ENCODE measurements at places on chromosomes 4 and X. TPM values are rescaled to one million over a fixed set of nuclear protein-coding genes. Genes with fewer than 3 reads are reported as not detected.

TLR7 gene
- total RNA-seq = 4.7 TPM

SMIM43 gene
- not detected for total RNA-seq

PNMA5 gene
- total RNA-seq = not detected

MECP2 gene
- total RNA-seq = 110 TPM

- DNase-seq = no peak
Measured at GRCh38 chr4:103429283-103429682, 231.1 kb upstream of the CENPE start.

GRCh38 chrX:36019125-36019524 is 99.6 kb downstream of the CFAP47 start:
- DNase-seq = no peak

GAGE2A gene
- not detected for total RNA-seq

GRCh38 chr4:180518906-180519305 is 1724.3 kb upstream of the TENM3 start:
- DNase-seq = no peak

GRCh38 chr4:49032440-49033161 is 46.5 kb downstream of the CWH43 start:
- no peak for DNase-seq

SULT1B1 gene
- 5.7 TPM for total RNA-seq

NUDT11 gene
- 0.22 TPM for total RNA-seq

- DNase-seq = no peak
Measured at GRCh38 chr4:183430317-183430993, 14.0 kb upstream of the CDKN2AIP start.

GRCh38 chr4:38621028-38621684 is 42.8 kb upstream of the KLF3 start:
- peak; percentile 68 for DNase-seq

BST1 gene
- total RNA-seq = 19.5 TPM

DNA sequence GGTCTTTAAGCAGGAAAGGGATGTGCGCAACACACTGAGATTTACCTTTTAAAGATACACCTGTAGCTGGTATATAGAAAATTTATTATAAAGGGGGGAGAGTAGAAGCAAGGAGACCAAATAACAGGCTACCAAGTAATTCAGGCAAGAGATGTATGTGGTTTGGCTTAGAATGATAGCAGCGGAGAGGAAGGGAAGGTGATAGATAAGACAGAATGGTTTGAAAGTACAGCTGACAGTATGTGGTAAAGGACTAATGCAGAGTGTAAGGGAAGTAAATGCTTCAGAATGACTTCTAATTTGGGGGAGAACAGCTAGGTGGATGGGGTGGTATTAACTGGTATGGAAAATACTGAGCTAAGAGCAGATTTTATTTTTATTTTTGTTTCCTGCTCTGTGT is 308.9 kb downstream of the ANTXR2 start:
- no peak for DNase-seq

GRCh38 chrX:46903458-46904242 is 8.6 kb upstream of the JADE3 start:
- DNase-seq = peak; percentile 81

DNA sequence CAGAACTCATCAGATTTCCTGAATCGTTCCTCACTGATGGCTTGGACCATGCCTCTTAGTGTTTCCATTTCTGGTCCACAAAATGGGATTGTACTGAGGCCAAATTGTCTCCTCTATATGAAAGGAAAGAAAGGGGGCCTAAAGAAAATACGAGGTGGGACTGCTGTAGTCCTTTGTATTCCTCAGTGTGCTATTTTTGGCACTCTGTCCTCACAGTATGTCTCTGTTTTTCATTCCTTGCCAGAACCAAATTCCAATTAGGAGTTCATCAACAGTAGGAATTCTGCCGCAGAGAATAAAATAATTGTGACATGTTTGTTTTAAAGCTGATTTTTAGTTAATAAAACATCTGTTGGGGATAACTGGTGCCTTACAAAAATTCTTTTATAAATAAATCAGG is 515.7 kb downstream of the SMARCA1 start:
- no peak for DNase-seq

CDS1 gene
- total RNA-seq = 19.4 TPM

DNA sequence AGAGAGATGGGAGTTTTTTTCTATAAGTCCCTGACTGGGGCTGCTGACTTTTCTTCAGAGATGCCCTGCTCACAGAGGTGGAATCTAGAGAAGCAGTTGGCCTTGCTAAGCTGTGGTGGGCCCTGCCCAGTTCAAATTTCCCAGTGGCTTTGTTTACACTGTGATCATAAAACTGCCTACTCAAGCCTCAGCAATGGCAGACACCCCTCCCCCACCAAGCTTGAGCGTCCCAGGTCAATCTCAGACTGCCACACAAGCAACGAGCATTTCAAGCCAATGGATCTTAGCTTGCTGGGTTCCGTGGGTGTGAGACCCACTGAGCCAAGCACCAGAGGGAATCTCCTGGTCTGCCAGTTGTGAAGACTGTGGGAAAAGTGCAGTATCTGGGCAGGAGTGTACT is 199.8 kb upstream of the WDFY3 start:
- no peak for DNase-seq

GRCh38 chr4:111018216-111018615 is 395.3 kb upstream of the PITX2 start:
- DNase-seq = no peak

DNA sequence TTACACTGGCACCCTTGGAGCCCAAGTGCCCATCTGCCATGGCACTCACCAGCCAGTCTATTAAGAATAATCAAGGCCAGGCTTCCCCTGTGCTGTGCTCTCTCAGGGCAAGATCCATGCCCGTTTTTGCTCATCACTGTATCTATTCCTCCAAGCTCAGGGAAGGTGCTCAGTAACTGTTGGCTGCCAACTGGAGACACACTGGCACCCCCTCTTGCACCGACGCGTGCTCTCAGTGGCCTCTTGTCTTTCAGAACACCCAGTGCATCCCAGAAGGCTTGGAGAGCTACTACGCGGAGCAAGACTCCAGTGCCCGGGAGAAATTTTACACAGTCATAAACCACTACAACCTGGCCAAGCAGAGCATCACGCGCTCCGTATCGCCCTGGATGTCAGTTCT is 30.1 kb downstream of the NSG1 start:
- DNase-seq = no peak

CCDC120 gene
- total RNA-seq = 10.5 TPM

GRCh38 chr4:145186729-145187128 is 6.3 kb upstream of the OTUD4 start:
- DNase-seq = no peak

MUC7 gene
- total RNA-seq = not detected

DNA sequence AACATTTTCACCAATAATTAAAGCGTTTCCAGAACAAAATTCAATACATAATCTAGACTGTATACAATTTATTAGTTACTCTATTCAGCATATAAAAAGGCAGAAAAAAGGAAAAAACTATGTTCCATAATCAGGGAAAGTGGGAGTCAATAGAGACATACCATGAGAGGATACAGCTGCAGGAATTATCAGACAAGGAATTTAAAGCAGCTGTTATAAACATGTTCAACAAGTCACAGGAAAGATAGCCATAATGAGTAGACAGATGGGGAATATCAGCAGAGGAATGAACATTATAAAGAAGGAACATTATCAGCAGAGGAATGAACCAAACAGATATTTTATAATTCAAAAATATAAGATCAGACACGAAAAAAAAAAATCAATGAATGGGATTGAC is 500.6 kb upstream of the RPS6KA3 start:
- DNase-seq = no peak

NDST4 gene
- total RNA-seq = not detected

GRCh38 chr4:1842993-1843448 is 12.9 kb downstream of the LETM1 start:
- no peak for DNase-seq

DNA sequence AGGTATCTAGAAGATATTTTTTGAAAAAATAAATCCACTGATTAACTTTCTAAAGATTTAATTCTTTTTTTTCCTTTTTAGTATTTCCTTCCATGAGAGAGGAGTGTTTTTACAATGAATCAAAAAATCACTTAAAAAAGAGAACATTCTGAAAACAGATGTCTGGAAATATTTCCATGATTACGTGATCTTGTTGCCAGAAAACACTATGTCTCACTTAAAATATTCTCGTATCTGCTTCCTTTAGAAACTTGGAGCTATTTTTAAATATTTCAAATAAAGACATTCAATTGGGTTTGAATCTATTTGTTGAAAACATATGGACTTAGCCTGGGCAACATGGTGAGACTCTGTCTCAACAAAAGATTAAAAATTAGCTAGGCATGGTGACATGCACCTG is 232.8 kb upstream of the RASGEF1B start:
- no peak for DNase-seq

GRCh38 chrX:66200050-66200664 is 36.1 kb downstream of the HEPH start:
- no peak for DNase-seq

GPRASP3 gene
- total RNA-seq = 3.1 TPM

TRIM75 gene
- total RNA-seq = not detected

LIAS gene
- total RNA-seq = 4.9 TPM

DNA sequence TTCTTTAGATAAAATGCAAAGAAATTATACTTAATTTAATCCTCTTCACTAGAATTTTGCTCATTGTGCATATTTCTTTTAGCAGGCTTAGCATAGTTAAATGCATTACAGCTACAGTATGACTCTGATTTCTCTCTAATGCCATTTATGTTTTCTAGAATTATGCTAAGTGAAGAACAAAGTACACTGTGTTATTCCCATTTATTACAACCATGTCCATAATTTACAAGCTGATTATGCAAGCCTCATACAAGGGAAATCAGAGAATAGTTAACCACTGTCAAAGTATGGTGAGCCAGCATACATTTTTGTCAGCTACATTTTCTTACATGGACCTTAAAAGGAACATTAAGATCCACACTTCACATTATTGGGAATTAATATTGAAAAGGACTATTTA is 99.1 kb downstream of the MAB21L2 start:
- DNase-seq = no peak

FGF13 gene
- total RNA-seq = 2.5 TPM

DNA sequence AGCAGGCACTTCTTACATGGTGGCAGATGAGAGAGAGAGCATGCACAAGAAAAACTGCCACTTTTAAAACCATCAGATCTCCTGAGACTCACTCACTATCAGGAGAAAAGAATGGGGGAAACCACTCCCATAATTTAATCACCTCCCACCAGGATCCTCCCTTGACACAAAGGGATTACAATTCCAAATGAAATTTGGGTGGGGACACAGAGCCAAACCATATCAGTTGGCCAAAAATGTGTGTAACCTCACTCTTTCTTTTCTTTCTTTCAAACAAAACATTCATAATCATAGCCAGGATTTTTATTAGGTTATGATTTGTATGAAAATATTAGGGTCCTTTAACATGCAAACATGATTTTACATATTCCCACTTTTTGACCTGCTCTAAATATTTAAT is 222.1 kb downstream of the PCDH18 start:
- DNase-seq = no peak

- no peak for DNase-seq
Measured at GRCh38 chr4:90950385-90950841, 823.2 kb downstream of the CCSER1 start.

DNAAF6 gene
- 2.9 TPM for total RNA-seq

GRCh38 chrX:123803331-123803983 is 56.4 kb upstream of the XIAP start:
- DNase-seq = peak; percentile 41

STOX2 gene
- total RNA-seq = 29.7 TPM

- DNase-seq = no peak
Measured at GRCh38 chrX:55981603-55982002, 250.6 kb upstream of the KLF8 start.

- no peak for DNase-seq
Measured at GRCh38 chrX:150357790-150358189, 5.3 kb upstream of the MAMLD1 start.

- no peak for DNase-seq
Measured at GRCh38 chr4:16077786-16078185, 6.0 kb downstream of the PROM1 start.

GRCh38 chr4:55116450-55116849 is 8.9 kb downstream of the KDR start:
- DNase-seq = no peak

- DNase-seq = no peak
Measured at GRCh38 chr4:116243431-116243830, 841.9 kb downstream of the TRAM1L1 start.

- no peak for DNase-seq
Measured at GRCh38 chr4:7902101-7902553, 37.5 kb downstream of the AFAP1 start.

DUSP21 gene
- not detected for total RNA-seq

DSPP gene
- not detected for total RNA-seq

DNA sequence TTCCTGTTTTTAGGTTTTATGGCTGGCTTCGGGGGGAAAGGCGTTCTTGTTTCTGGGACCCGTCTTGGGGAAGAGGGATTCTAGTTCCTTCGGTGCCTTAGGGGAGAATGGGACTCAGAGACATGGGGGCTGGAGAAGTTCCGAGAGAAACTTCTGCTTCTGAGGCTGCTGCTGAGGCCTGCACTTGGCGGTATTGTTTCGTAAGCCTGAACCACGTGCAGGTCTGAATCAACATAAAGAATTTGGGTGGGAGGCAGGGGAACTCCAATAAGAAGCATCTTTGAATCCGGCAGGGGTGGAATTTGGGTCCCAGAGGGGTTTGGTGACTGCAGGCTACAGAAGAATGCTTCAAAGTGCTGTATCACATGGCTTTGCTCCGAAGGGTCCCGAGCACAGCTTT is 15.1 kb downstream of the XG start:
- DNase-seq = no peak

All from upper lobe of left lung (tissue), 6 donors.